ENCODE measurements at places on chromosomes 3 and 15.

GRCh38 chr15:44034933-44035624 is 160.0 kb downstream of the FRMD5 start:
- DNase-seq = no peak

GRCh38 chr3:32392536-32393302 is 1.1 kb downstream of the CMTM7 start:
- DNase-seq = no peak

GRCh38 chr3:175186511-175186910 is 327.4 kb downstream of the NAALADL2 start:
- no peak for DNase-seq

DNA sequence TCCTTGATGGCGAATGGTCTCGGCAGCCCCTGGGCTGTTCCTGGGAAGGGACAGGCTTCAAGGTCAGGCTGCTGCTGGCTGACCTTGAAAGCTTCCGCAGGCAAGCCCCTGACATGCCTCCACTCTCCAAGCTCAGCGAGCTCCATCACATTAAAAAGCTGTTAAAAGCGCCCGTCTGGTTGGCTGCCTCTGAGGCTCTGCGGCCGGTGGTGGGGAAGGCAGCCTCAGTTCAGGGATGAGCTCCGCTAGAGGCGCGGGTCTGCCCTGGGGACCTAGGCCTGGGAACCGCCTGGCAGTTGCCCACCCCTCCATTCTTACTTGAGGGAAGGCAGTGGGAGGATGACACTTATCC is 103.8 kb downstream of the LINGO1 start:
- DNase-seq = no peak

GRCh38 chr3:171038342-171038741 is 11.8 kb upstream of the SLC2A2 start:
- DNase-seq = no peak

- DNase-seq = no peak
Observed at GRCh38 chr3:48278884-48279559, 38.1 kb downstream of the ZNF589 start.

- DNase-seq = no peak
Observed at GRCh38 chr3:42035816-42036482, 55.2 kb upstream of the TRAK1 start.

DNA sequence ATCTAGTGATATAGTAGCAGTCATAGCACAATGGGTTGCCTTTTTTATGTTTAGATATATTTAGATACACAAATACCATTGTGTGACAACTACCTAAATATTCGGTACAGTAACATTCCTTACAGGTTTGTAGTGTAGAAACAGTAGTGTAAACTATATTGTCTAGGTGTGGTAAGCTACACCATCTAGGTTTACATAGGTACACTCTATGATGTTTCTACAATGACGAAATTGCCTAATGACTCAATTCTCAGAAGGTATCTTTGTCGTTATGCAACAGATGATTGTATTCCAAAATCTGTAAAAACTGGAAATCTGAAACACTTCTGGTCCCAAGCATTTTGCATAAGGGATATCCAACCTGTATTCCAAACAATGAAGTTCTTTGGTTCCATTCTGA is 24.3 kb downstream of the PLOD2 start:
- DNase-seq = no peak

GRCh38 chr3:61875046-61875844 is 313.9 kb downstream of the PTPRG start:
- no peak for DNase-seq

DNA sequence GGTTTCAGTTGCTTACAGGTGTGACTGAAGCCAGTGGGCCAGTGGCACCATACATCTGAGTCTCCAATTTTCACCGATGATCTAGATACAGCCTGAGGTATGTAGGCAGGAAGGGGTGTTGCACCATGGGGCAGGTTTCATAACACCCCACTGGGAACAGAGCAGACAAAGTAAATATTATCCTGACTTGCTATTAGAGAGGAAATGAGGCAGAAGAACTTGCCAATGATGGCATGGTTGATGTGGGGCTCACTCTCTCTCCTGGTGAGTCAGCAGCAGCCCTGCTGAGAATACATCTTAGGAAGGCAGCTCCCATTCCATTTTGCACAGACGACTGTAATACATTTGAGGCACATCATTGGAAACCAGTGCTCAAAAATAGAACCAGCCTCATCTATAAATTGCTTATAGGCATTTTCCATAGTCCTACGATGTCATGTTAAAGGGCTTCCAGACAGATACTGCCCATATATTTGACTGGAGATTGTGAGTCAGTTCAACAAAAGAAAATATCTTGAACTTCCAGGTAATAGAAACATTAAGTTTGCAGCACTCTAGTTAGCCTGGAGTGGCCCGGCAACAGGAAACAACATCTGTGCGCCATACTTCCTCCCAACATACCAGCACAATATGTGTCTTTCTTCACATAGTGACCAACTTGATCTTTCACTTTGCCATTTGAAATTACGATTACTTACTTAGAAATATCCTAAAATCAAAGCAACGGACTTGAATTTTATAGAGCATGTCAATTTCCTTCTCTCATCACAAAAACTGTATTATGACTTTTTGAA is 175.5 kb downstream of the NECTIN3 start:
- no peak for DNase-seq

- DNase-seq = no peak
Observed at GRCh38 chr3:46296826-46297225, 54.6 kb downstream of the CCR3 start.

DNA sequence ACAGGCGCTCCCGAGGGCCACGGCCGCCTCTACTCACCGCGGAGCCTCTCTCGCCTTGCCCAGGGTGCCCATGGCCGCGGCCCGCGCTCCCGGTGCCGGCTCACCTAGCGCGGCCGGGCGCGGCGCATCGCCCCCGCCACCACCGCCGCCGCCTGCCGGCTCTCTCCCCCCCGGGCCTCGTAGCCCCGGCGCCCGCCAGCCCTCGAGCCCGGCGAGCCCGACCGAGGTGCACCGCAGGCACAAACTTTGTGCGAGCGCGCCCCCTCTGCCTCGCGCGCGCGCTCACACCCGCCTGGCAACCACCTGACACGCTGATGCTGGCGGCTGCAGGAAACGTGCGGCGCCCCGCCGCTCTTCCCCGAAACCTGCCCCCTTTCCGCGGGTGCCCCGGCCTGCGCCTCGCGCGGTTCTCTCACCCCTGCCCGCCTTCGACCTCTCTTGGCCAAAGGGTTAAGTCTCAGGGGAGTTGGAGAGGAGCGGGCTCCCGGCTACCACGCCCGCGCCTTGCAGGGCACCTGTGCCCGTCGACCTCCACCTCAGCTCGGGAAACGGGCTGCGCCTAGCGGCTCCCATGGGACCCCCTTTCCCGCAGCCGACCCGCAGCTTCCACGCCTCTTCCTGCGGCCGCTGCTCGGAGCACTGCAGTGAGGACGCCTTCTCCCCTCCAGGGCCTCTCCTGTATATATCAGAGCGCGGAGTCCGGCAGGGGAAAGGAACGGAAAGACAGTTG is at the start of gene RASGRP1:
Gene RASGRP1, minus strand, starts transcription at position 258 of the 730 bp plus-strand sequence. Its CDS starts 186 bp downstream, at position 72.
- DNase-seq = peak; percentile 77

Data from stimulated activated CD4-positive, alpha-beta T cell treated with anti-CD3 and anti-CD28 coated beads, Interleukin-15, amount 100 ng/mL, for 1 hour (primary cell).